ENCODE measurements at places on chromosomes 5 and 9.
A peak's percentile ranks its signal among the peaks of the same experiment; 100 is the strongest.

DNA sequence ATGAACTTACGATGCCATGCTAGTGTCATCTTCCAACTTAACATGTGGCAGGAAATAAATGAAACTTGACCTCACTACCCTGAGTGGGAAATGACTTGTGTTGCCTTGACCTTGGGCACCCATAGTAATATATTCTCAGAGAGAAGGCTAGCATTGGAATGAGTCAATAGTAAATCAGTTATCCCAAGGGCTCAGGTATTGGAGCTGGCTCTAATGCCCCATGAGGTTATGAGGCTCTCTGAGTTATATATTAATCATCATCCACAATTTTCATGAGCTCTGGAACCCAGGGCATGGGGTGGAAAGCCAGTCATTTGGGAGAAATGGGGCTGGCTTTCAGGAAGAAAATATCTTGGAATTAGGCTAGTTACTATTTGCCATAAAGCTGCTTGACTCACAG, 42.4 kb upstream of the SMIM32 start:
- DNase-seq = no peak

DNA sequence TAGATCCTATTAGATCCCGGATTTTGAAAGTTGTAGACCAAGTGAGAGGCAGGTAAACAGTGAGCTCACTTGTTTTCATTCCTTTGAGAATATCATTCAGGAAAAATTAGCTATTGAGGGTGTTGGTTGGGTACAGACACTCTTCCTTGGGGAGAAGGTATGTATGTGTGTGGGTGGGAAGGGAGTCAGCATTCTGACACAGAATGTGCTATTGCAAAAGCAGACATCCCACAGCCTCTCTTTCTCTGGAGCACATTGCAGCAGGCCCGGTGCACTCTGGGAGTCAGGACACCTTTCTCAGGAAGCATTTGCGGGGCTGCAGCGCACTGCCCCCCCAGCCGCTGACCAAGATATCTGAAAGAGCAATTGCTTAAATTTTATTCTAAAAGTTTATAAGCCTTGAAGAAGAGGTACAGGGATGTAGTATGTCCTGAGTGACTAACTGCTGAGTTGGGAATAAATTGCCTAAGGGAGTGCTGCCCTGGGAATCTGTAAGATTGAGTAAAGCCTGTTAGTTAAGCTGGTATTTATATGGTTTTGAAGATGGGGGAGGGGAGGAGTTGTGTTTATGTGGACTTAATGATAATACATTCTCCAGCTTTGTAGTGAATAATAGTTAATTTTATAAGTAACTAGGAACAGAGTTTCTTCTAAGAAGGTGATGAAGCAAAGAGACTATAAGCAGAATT, 5.2 kb downstream of the TNFAIP8 start:
- no peak for DNase-seq

- DNase-seq = no peak
Measured at GRCh38 chr9:127186806-127187205, 64.4 kb upstream of the ANGPTL2 start.

DNA sequence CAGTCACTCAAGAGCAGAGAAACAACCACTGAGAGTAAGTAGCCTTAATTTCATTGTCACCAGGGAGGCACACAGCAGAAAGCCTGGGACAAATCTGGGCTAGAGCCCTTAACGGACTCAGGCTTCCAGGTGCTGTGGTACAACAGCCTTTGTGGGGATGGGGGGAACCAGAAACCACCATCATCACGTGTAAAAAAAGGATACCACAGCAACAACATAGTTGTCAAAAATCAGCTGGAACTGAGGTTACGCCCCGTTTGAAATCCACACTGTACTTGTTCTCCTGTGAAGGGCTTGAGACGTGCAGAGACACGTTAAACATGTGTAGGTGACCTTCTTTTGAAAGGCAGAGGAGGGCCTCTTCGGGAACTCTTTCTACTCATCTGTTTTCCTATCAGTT, 16.6 kb upstream of the PLPP1 start:
- no peak for DNase-seq

DNA sequence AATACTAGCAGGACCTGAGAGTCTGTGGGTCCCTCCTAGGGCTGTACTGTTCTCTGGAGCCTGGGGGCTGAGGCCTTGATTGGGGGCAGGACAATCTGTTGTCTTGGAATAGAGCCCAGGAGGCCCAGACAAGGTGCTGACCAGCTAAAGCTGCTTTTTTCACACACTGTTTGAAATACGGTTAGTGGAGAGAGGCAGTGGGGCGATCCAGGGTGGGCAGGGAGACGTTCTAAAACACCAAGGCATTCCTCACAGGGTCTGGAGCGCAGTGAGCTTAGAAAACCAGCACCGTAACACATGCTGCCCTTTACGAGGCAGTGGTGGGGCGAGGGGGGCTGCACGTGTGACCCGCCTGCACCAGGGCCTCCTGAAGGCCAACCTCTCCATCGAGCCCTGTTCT, 55.1 kb downstream of the EHMT1 start:
- DNase-seq = no peak

DNA sequence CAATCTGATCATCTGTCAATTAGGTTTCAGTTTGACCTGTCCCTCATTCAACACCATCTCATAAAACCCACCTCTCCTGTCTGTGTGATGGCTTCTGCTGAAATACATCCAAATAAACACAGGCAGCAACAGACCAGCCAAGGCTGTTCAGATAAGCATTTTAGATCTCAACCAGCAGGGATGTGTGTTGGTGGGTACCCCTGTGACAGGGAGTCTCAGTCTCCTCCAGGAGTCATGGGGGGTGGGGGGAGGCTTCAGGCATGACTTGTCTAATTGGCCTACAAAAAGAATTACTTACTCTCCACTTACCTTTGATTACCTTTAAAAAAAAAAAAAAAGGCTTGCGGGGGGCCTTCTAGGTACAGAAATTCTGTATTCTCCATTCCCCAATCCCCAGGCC, 65.9 kb downstream of the ROR2 start:
- DNase-seq = no peak

- DNase-seq = peak; percentile 66
Measured at GRCh38 chr5:55226934-55227663, at the start of gene MCIDAS. Gene MCIDAS (minus strand): TSS chr5:55227315. CDS start chr5:55227138, 177 bp downstream.

DNA sequence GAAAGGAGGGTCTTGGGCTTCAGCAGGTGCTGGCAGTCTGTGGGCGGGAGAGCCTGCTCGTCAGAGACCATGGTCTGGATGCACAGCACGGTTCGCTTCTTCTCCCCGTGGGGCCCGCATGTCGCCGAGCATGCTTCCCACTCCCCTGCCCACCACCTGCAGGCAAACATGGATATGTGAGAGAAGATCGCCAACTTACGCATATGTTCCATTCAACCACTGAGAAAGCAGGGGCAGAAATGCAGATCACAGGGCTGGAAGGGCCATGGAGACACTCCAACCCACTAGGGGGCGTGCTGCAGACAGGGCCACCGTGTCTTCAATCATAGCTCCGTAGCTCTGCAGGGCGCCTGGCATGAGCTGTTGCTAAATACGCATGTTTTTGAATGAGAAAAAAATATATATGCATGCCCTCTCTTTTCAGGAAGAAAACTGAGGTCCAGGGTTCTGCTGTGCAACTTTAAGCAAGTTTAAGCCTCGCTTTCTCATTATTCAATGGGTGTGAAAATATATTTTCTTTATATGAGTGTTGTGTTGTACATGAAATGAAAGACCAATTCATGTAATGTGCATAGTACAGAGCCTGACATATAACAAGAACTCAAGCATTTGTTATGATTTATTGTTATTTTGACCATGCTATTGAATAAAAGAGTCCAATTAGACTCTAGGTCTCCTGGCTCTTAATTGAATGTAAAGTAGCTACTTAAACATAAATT, 148.0 kb downstream of the TARS1 start:
- DNase-seq = peak; percentile 8

DNA sequence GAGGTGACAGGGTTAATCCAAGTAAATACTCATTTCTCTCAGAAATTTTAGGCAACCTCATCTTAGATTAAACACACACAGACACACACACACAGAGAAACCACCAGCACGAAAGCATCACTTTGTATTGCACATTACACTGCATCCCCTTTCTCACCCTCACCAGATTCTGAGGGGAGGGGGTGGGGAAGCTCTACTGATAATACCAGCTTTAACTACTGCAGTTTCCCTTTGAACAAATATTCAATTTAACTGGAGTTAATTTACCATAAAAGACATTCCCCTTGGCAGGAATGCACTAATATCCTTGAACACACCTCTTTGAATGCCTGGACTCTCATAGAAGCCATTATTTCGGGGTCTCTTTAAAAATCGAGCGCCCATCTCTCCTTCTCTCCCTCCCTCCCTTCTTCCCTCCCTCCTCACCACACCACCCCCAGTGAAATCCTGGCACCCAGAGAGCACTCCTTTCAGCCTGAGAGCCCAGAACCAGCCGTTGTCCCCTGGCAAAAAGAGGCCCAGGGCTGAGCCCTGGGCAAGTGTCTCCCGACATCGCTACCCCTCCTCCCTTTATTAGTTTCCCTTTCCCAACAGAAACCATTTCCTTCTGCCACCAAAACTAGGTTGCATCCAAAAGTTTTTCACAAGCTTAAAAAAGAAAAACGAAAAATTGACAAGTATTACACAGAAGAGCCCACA, 2.8 kb upstream of the NFIB start:
- DNase-seq = no peak

DNA sequence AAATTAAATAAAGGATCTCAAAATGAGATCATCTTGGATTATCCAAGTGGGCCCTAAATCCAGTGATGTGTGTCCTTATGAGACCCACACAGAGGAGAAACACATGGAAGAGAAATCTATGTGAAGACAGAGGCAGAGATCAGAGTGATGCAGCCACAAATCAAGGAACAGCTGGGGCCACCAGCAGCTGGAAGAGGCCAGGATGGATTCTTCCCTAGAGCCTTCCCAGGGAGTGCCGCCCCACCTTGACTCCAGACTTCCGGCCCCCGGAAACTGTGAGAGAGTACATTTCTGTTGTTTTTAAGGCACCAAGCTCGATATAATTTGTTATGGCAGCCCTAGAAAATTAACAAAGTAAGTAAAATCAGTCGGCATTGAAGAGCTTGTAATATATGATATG, 286.9 kb downstream of the FBXL7 start:
- DNase-seq = no peak

DNA sequence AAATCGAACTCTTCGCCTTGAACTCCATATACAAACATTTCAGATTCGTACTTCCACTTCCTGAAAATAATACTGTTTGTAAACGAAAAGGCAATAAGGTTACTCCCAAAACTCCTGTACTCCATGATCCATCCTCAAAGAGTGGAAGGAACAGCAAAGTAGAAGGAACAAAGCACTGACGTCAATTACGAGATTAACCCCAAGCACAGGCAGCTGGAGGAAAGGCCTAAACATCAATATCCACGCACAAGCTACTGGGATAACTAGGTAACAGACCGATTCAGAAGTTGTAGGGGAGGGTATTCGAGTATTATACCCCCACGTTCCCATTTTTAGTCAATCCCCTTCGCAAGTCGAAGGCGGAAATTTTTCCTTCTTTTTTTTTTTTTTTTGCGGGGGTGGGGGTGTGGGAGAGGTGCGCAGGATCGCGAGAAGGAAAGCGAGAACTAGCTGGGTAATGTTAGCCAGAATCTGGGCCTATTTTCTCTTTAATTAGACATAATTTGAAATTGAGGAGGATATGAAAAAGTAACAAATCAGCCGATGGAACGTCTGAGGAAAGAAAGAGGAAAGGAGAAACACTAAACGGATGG, 909 bp downstream of the AFF4 start:
- peak; percentile 25 for DNase-seq

- DNase-seq = no peak
Measured at GRCh38 chr5:15753752-15754151, 253.8 kb downstream of the FBXL7 start.

DNA sequence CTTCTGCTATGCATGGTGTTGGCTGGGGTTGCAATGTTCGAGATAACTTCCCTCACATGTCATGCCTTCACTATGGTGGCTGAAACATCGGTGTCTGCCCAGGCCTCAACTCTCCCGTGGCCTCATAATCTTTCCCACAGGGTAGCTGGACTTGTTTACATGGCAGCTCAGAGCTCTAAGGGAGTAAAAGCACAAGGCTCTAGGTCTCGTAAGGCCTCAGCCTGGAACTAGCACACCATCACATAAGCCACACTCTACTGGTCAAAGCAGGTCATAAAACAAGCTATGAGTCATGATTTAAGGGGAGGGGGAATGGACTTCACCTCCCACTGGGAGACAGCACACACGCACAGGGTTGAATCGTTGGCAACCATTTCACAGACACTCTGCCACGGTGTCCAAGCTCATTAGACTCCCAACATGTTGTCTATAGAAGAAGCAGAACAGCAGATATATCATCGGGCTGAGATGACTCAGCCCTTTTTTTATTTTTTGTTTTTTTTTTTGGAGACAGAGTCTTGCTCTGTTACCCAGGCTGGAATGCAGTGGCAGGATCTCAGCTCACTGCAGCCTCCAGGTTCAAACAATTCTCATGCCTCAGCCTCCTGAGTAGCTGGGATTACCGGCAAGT, 66.8 kb upstream of the IL17B start:
- no peak for DNase-seq

DNA sequence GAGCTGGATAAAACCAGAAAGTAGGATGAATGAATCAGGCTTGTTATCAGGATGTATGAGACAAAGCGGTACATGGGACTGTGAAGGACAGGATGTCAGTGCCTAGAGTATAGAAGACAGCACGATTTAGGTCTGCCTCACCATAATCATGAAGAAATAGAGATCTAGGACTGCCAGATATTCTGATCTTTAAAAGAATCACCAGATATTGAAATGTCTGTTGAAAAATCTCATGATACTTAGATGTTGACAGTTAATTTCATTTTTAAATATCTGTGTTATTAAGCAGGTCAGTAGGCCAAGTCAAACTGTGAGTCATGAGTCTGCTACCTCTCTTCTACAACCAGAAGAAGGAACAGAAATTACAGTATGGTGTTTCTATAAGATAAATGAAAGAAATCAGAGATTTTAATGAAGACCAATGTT, 65.0 kb downstream of the ST8SIA4 start:
- DNase-seq = no peak

- DNase-seq = no peak
Measured at GRCh38 chr5:16666130-16666882, 49.5 kb upstream of the RETREG1 start.

DNA sequence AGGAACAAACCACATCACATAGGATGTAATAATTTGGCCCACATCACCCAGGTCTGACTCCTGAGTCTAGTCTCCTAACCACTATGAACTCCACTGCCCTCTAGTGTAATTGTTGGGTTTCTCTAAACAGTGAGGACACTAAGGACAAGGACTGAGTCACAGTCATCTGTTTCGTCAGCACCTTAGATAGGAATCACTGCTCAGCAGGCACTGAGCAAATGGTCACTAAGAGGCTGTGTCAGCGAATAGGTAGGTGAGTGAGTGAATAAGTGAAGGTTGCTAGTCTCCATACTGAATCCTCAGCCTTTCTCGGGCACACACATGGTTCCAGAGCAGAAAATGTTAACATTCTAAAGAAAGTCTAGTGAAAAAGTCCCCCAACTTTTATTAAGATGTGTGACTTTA, 278.6 kb downstream of the SPOCK1 start:
- peak; percentile 6 for DNase-seq

GRCh38 chr5:114062932-114063867, 298.7 kb upstream of the KCNN2 start:
- DNase-seq = no peak
